ENCODE measurements at places on chromosomes 2 and 18. TPM values are rescaled to one million over a fixed set of nuclear protein-coding genes. Genes with fewer than 3 reads are reported as not detected.

FMNL2 gene
- total RNA-seq = 114 TPM

ITGB6 gene
- total RNA-seq = 0.16 TPM

GALR1 gene
- total RNA-seq = 0.16 TPM

GPR75 gene
- total RNA-seq = 15.8 TPM

COL3A1 gene
- 129 TPM for total RNA-seq

IL1A gene
- total RNA-seq = not detected

MARCHF7 gene
- total RNA-seq = 168 TPM

RGPD5 gene
- total RNA-seq = 86.1 TPM

ADAM23 gene
- total RNA-seq = 18.9 TPM

MORN2 gene
- 16.7 TPM for total RNA-seq

OSBPL6 gene
- 22.3 TPM for total RNA-seq

Data from occipital lobe (tissue), 3 donors.